ENCODE measurements at places on chromosomes 2 and 18.

- no peak for DNase-seq
Measured at GRCh38 chr2:17445744-17446143, 72.5 kb downstream of the RAD51AP2 start.

GRCh38 chr2:114668415-114668814 lies 226.0 kb downstream of the DPP10 start:
- no peak for DNase-seq

- no peak for DNase-seq
Measured at GRCh38 chr2:64145119-64145518, 899 bp upstream of the PELI1 start.

DNA sequence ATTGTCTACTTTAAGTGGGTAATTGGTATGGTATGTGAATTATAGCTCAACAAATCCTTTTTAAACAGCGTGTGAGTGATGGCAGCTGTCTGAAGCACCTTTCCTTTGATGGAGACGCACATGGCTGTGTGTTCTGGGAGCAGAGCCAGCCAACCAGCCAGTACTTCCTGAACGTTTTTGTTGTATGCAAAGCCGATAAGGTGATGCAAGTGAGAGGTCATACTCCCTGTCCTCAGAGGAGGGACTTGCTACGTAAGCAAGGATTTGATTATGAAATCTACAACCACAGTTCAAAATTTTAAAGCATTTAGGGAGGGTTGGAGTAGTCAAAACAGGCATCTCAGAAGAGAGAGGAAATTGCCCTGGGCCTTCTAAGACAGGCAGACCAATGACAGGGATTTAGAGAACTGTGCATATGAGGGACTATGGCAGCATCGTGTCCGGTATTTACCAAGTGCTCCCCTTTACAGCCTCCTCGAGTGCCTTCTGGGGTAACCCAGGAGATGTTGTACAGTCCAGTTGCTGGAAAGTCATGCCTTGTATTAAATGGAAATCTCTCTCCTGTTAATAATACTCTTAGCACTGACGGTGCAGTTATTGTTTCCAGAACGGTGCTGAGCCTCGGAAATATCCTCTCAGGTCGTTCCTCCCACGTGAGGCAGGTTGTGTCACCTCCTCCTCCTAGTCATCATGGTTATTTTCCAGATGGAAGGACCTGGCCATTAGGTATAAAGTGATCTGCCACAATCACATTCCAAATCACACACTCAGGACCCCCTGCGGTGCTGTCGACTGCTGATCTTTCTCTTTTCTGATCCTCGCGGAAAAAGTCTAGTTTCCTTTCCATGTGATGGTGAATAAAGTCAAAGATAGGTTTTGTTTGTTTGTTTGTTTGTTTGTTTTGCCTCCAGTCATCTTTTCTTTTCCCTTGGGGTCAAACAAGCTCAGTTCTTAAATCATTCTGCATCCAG lies 28.4 kb downstream of the ARHGEF4 start:
- no peak for DNase-seq

DNA sequence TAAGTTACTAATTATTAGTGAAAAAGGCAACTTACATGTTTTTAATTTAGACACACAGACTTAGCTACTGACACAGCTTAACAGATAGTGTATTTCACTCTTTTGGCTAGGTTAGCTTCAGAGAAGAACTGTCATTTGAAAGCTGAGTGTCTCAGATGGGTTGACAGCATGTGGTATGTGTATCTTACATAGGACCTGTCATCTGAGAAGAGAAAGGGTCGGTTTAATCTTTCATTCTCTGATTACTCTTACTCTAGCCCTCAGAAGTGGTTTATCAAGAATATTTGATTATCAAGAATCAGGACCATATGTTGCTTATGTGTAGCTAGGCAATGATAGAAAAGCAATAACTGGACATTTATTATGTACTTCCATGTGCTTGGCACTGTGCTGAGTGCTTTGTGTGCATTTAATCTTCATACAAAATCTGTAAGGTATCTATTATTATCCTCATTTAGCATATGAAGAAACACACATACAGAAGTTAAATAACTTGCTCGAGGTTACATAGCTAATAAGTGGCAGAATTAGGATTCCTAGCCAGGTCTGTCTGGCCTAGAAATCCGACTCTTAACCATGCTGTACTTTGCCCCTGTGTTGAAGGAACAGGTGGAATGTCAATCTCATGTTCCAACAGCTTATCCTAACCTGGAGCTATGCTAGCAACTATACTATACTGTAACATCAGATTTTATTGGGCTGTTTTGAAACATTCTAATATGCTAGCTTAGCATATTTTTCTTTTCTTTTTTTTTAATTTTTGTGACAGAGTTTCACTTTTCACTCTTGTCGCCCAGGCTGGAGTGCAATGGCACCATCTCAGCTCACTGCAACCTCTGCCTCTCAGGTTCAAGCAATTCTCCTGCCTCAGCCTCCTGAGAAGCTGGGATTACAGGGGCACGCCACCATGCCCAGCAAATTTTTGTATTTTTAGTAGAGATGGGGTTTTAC lies 28.4 kb downstream of the CFLAR start:
- DNase-seq = no peak

DNA sequence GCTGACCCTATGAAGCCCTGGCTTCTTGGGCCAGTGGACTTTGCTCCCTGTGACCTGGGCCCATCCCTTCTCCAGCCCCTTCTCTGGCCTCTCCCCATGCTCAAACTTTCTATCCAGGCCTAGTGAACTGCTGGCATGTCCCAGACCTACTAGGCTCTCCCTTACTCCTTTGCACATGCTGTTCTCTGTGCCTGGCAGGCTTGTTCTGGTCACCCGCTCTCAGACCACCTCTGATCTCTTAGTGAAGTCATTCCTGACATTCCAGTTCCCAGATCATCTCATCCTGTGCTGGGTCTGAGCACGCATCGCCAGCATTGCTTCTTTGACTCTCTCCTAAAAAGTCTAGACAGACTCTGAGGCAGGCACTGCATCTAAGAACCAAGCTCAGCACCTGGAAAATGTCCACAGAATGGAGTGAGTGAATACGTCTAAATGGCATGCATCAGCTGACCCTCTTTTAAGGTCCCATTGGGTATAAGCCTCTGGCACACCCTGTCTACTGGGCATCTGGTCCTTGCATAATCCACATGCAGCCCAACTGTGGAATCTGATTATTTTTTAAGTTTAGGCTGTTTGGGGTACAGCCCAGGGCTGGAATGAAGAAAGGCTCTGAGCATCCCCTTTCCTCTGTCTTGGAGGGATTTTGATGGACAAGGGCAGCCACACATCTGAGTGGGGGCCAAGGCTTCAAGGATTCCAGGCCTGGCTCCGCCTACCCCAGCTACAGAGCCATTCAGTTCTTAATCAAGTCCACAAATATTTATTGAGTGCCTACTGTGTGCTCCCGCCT lies 130.6 kb upstream of the HAAO start:
- DNase-seq = no peak

DNA sequence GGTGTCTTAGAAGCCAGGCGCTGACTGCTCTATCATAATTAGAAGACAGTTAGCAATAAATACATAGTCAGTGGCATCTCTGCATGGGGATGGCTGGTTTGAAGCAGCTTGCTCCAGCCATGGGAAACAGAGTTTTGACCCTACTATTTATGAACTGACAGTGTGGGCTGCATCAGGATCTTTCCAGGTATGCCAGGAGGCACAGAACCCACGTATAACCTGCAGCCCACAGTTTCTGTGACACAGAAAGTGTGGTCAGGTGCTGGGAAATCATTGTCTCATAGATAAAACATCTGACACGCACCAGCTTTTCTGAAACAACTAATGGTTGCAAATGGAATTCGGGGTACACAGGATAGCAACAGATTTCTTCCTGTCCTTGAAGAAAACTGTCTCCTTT lies 34.7 kb downstream of the INPP4A start:
- no peak for DNase-seq

DNA sequence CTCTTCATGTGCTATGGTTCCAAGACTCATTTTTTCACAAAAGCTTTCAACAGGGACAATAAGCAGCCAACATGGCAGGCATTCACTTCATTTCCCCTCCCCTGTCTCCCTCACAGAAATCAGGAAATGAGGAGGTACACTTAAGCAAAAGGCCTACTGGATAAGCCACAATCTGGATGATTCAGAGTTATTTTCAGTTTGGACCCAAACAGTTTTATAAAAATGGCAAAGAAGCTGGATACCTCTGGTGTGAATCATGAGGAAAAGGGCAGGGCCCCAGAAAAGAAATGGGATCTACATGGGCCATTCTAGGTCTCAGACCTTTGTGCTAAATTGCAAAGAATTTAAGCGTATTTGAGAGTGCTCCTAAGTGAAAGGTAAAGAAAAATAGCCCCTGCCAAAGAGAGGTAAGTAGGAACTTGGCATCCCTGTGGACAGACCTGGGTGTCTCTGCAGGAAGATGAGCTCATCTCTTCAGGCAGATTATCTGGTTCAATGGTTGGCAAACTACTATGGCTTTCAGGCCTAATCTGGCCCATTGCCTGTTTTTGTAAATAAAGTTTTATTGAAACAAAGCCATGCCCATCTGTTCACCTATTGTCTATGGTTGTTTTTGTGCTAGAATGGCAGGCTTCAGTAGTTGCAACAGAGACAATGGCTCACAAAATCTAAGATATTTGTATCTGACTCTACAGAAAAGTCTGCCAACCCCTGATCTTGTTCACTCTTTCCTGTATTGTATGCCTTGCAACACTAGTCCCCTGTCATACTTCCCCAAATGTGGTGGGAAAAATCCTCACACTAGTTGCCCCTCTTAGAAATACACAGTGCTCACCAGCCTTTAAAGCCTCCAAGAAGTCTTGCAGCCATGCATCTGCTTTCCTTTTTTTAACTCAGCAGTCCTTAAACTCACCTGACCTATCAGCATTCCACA lies 315.0 kb downstream of the ALK start:
- DNase-seq = no peak

- no peak for DNase-seq
Measured at GRCh38 chr2:29662861-29663260, 258.5 kb downstream of the ALK start.

DNA sequence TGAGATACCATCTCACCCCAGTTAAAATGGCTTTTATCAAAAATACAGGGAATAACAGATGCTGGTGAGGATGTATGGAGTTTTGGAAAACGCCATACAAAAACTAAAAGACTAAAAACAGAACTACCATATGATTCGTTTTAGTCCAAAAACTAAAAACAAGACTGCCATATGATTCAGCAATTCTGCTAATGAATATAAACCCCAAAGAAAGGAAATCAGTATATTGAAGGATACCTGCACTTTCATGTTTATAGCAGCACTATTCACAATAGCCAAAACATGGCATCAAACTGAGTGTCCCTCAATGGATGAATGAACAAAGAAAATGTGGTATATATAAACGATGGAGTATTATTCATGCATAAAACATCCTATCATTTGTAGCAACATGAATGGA lies 224.4 kb upstream of the MC4R start:
- no peak for DNase-seq

DNA sequence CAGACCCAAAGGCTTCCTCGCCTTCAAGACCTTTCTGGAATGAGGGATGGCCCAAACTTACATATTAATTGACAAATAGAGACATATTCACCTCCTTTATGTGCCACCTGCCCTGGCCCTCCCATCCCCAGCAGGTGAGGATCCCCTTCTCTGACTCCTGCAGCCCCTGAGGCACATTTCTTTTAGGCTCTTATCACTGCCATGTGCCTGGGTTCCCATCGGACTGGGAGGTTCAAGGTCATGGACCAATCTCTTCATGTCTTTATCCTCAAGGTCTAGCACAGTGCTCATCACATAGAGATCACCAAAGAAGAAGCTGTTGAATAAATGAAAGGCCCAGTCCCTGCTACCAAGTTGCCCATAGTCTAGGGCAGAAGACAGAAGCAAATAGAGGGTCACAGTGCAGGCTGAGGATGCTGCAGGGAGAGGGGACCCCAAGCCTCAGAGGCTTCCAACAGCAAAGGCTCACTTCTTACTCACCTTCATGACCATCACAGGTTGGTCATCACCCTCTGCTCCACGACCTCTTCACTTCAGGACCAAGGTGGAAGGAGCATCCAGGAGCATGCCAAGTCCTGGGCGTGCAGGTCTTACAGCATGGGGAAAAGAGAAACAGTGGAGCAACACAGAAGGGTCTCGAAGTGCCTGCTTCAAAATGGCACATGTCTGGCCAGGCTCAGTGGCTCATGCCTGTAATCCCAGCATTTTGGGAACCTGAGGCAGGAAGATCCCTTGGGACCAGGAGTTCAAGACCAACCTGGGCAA lies 193.9 kb downstream of the SMAD2 start:
- DNase-seq = no peak

DNA sequence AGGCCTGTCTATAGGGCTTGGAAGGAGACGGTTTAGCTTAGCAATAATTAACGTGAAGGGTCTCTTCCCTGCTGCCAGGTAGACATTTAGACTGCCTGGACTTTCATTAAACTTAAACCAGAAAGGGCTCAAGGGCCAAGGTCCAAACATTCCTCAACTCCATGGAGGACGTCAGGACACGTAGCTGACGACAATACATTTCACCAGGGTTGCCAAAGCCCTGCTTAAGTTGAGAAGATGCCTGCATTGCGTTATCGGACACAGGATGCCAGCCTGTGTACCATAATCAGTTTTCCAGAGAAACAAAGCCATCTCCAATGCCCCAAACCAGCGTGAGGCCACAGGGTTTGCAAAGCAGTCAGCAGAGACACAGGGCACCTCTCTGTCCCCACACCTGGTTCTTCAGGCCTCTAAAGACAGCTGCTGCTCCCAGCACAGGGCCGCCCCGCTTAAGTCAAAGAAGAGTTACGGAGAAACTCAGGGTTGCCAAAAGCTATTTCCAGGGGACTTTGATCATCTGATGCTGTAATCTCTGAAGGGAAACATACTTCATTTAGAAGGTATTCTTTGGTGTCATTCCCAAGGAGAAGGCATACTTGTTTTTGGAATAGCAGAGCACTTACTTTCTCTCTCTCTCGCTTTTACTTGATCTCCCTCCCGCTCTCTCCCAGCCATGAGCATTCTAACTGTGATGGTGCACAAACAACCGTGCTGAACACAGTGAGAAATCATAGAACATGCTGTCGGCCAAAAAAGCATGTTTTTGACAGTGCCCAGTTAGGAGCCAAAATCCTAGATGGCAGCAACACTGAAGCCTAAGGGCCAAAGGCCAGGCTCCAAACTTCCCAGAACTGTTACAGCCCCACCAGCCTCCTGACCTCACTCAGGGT lies 46.0 kb downstream of the TTC32 start:
- DNase-seq = no peak

DNA sequence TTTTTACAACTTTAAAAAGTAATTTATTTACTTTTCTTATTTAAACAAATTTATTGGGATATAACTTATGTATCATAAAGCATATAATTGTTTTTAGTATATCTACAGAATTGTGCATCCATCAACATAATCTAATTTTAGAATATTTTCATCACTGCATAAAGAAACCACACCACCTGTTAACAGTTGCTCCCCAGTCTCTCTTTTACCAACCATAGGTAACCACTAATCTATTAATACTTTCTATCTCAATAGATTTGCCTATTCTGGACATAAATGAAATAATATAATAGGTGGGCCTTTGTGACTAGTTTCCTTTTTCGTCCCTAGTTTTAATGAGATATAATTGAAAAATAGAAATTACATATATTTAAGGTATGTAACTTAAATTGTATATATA lies 90.6 kb downstream of the ADAM23 start:
- no peak for DNase-seq
